ENCODE measurements at places on chromosomes 5 and 9.

DNA sequence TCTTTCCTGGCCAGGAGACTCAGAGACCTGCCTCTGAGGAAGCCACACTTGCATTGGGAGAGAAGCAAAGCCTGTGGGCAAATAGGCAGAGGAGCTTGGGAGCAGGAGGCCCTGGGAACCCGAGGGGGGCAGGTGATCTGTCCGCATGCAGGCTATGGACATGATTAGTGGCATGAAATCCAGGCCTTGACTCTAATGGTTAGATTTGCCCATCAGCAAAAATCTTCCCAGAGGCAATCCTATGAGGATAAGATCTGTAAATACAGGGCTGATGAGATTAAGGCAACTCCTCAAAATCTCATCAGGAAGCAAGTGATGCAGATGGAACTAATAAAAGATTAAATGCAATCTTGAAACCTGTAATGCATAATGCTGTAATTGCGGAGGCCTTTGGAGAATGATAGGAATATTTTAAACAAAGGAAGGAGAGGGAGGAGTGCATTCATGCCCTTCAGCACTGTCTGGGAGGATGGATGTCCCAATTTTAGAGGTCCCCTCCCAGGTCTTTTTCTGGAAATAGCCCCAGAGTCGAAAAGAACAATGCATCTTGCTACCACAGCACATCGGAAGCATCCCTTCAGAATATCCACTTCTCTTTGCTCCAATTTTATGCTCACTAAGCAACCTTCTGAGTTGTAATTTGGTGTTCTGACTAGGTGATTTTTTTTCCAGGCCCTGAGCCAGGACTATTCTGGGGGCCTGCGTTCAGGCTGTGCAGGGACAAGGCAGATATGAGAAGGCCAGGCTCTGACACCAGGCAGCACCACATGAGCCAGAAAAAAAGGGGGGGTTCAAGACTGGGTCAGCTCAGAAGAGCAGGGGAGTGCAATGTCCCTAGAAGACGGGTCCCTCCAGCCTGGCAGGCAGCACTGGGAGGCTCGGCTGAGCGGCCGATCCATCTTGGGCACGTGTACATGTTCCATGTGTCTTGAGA, 66.5 kb downstream of the MED10 start:
- DNase-seq, result no peak

- DNase-seq, result no peak
These were observed 23.9 kb upstream of the NIM1K start for GRCh38 chr5:43168175-43168574.

- DNase-seq, result no peak
These were observed 11.7 kb downstream of the PRUNE2 start for GRCh38 chr9:76894198-76894597.

- no peak for DNase-seq
These were observed 284.9 kb downstream of the TMEM38B start for GRCh38 chr9:105979290-105979689.

GRCh38 chr5:128778474-128778873, 186.8 kb upstream of the SLC27A6 start:
- DNase-seq, result no peak

DNA sequence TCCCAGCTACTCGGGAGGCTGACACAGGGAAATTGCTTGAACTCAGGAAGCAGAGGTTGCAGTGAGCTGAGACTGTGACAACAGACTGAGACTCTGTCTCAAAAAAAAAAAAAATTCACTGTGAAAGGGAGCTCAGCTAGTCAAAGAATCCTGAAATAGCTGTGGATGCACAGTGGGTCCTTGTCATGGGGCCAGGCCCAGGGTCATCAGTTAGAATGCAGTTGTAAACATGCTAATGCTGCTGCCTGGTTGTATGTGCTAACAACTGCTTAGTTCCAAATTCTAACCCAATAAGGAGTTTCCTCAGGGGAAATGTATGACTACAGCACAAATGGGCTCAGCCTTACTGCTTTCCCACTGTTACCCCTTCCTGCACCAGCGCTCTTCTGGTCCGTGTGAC, 84.0 kb downstream of the PALM2AKAP2 start:
- no peak for DNase-seq

GRCh38 chr9:104750185-104750767, 2.8 kb downstream of the NIPSNAP3A start:
- DNase-seq, result no peak

DNA sequence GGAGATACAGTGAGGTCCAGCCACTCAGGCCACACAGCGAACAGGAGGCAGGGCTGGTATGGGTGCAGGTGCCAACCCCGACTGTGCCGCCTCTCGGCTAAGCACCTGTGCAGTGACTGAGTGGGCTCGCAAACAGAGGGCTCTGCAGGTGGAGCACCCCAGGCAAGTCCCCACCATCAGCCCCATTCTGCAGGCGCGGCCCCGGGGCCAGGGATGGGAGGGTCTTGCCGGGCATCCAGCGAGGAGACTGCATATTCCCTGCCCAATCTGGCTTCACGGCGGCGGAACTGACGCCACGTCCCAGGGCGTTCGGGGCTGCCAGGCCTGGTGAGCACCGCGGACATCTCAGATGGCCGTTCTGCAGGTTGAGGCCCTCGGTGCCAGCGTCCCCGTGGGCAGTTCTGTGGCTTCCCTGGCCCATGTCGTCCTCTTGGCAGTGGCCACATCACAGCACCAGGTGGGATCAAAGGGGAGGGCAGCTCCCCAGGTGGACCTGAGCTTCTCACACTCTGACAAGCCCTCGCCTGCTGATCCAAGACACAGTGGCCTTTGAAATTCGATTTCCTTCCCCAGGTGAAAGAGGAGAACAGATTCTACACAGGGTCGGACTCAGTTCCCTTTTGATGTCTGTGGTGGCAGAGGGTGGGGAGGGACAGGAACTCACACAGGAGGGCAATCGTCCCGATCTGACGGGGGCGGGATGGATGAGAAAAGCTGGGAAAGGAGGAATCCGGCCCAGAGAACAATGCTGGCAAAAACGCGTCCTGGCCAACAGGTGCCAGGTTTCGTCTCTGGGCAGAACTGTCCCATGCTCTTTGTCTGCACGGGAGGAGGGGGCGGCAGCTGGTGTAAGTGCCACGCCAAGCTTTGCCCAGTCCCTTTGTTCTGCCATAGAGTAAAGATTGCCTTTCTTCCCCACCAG, 18.8 kb downstream of the DBH start:
- no peak for DNase-seq

- DNase-seq, result no peak
These were observed 20.9 kb downstream of the ZNF474 start for GRCh38 chr5:122150215-122150614.

GRCh38 chr9:73231203-73231602, 79.5 kb downstream of the ANXA1 start:
- DNase-seq, result no peak

DNA sequence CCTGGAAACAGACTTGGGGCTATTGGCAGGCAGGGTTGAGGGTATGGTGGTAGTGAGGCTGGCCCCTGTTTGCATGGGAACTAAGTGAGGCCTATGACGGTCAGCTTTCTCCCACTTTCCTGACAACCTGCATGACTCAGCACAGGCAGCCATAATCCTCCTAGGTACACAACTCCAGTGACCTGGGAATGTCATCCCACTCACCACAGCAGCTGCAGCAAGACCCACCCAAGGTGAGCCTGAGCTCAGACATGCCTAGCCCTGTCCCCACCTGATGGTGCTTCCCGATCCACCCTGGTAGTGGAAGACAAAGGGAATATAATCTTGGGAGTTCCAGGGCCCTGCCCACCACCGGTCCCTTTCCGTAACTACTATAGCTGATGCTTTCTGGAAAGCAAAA, 178.7 kb downstream of the NDUFS4 start:
- no peak for DNase-seq

- no peak for DNase-seq
These were observed 159.2 kb downstream of the SNX18 start for GRCh38 chr5:54676481-54677340.

- DNase-seq, result no peak
These were observed 51.5 kb upstream of the MAP3K1 start for GRCh38 chr5:56763711-56764466.

GRCh38 chr9:87040410-87041009, 93.2 kb upstream of the GAS1 start:
- no peak for DNase-seq

DNA sequence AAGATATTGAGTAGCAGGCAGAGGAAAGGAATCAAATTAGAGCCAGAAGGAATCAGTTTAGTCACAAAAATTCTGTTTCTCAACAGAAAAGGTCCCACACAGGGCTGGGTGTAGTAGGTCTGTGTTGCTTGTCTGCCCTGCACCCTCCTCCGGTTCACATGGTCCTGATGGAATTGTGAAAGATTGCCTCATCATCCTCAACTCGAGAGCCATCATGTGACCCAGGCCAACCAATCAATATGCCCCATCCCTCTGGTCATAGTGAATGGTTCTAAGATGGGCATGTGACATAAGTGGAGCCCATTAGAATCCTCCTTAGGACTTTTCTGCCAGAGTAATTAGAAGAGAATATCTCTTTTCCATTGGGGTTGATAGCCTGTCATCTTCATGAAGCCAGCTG, 56.7 kb upstream of the RAD23B start:
- DNase-seq, result no peak

DNA sequence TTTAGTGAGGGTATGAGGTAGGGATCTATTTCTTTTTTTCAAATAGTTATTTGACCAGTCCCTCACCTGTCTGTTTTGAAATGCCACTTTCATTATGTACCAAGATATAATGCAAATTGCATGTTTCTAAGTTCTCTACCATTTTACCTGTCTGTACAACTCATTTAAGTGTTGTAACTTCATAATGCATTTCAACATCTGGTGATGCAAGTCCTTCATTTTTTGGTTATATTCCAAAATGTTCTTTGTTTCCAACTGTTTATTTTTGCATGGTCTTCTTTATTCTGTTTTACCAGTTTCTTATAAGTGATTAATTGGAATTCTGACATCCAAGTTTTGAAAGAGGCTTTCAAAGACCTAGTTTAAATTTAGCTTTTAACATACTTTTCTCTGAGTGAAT, 26.8 kb downstream of the TDRD7 start:
- no peak for DNase-seq

- no peak for DNase-seq
These were observed 311.9 kb upstream of the PANK3 start for GRCh38 chr5:168890816-168891812.

DNA sequence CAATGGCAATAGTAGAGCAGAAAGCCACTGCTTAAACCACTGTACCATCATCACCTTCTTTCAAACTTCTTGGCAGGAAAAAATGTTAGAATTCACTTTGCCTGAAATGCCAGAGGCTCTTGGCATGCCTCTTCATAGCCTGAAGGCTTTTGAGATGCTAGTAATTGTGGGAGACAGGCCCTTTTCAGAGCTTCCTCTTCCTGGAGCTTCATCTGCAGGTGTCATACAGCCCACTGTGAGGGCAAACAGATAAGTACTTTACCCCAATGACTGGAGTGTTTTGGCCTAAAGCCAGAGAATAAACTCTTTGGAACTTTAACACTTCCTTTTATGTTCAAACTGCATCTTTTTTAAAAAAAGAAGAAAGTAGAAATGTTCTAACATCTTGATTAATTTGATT, 81.3 kb upstream of the TMEM171 start:
- DNase-seq, result no peak

DNA sequence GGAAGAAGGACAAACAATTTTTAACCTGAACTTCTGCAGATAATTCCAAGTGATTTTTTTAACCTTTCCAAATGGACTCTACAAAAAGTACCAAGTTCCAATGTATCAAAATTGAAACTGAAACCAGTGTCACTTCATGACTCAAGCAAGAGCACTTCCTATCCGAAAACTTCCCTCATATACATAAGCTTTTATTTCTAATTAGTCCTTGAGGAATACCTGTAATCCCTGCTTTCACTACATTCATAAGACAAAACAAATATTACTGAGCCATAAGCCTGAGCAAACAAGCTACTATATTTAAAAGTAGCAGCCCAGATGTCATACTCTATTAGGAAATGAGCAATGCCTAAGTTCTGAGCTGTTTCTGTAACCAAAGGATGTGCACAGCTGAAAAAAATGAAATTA, 224.4 kb downstream of the EBF1 start:
- DNase-seq, result no peak

- no peak for DNase-seq
These were observed 123.3 kb downstream of the TLR4 start for GRCh38 chr9:117827456-117827855.

- DNase-seq, result no peak
These were observed 35.1 kb upstream of the ATG10 start for GRCh38 chr5:81936750-81937149.

DNA sequence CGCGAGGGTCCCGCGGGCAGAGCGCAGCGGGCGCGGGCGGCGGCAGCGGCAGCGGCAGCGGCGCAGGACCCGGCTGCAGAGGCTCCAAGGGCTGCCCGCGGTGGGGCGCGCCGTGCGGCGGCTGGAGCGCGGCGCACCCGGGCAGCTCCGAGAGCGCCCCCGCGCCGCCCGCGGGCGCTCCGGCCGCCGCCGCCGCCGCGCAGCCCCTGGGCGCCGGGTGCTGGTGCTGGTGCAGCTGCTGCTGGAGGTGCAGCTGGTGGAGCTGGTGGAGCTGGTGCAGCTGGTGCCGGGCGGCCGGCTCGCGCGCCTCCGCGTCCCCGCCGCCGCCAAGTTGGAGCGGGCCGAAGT, 644 bp downstream of the IER5L start:
- DNase-seq, result no peak

GRCh38 chr5:83701886-83702285, 18.8 kb downstream of the HAPLN1 start:
- DNase-seq, result no peak

GRCh38 chr5:113612060-113612496, 98.6 kb downstream of the YTHDC2 start:
- DNase-seq, result no peak

DNA sequence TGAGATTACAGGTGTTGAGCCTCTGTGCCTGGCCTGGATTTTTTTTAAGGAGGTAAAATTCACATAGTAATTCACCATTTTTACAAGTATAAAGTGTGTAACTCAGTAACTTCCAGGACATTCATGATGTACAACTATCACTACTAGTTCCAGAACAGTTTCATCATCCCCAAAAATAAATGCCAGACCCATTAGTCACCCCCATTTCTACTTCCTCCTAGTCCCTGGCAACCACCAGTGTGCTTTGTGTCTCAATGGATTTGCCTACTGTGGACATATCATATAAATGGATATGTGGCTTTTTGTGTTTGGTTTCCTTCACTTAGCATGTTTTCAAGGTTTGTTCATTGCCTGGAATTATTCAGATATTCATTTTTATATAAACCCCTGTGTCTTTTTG, 72.5 kb upstream of the PANK3 start:
- no peak for DNase-seq

DNA sequence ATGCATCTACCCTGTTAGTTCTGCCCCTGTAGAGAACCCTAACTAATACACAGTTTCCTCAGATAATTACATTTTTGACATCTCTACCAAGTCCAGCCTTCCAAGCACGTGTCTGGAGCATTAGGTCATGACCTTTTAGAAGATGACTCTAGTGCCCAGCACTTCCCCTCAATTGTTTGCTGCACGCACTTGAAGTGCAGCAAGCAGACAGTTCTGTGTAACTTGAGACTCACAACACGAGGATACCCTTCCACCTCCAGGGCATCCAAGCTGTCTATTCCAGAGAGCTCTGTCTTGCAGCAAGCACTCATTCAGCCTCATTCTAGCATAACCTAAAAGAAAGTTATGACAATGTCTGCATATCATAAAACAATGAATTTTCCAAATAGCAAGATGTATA, 1410.5 kb upstream of the CDH18 start:
- DNase-seq, result no peak

GRCh38 chr5:90802474-90803317, 244.1 kb downstream of the ADGRV1 start:
- DNase-seq, result no peak

Measured in stimulated activated CD4-positive, alpha-beta T cell treated with anti-CD3 and anti-CD28 coated beads, TNF-alpha, amount 100 ng/mL, for 24 hours (primary cell).